ENCODE measurements at places on chromosomes 3 and 15.

DNA sequence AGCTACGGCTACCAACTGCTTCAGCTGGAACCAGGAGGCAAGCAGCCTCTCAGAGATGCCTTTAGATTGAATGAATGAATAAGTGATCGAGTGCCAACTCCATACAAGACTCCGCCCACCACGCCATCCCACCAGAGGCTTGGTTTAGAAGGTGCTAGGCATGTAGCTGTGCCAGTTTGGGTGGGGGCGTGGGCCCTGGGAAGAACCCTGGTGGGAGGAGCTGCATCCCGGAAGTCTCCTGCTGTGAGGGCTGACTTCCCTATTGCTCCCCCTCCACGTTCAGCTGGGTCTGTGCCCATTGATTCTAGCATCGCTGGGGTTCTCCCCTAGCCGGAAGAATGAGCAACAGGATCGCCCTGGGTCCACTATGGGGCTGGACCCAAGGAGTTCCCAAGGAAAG, 20.9 kb downstream of the LINGO1 start:
- no peak for DNase-seq

- peak; percentile 32 for DNase-seq
Measured at GRCh38 chr3:57557085-57557537, 1.0 kb downstream of the PDE12 start.

- no peak for DNase-seq
Measured at GRCh38 chr3:94246171-94246570, 183.3 kb downstream of the NSUN3 start.

DNA sequence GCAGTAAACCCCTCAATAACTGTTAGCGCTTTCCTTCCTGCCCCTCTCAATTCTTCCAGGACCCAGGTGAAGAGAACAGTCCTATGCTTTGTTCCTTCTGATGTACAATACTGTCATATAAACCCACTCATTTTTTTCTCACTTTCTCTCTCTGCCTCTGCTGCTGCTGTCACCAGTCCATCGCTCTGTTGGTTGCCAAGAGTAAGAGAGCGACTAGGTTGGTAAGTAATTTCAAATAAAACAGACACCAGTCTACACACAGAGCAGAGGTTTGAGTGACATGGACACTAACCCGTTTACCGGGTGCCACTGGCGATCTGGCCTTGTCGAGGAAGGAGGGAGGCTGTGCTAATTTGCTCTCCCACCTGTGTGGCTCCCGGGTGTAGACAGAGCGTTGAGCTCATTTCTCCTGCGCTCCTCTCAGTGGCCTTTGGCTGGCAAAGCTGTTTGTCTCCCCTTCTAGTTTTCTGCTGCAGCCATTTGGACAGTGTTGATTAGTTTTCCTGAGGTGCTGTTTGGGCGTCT, 215.4 kb downstream of the THSD4 start:
- no peak for DNase-seq

- DNase-seq: no peak
Measured at GRCh38 chr15:72284781-72285180, 12.4 kb upstream of the PARP6 start.

DNA sequence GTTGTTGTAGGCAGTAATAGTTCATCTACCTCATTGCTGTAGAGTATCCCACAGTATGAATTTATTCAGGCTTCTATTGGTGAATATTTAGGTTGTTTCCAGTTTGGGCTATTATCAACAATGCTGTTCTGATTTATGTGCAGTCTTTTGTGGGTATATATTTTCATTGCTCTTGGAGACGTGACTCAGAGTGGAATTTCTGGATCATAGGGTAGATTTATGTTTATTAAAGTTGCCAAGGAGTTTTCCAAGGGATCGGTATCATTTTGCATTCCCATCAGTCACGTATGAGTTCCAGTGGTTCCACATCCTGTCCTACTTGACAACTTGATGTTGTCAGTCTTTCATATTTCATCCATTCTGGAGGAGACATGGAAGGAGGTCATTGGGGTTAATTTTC, 8.4 kb upstream of the HRH1 start:
- DNase-seq: peak; percentile 28

DNA sequence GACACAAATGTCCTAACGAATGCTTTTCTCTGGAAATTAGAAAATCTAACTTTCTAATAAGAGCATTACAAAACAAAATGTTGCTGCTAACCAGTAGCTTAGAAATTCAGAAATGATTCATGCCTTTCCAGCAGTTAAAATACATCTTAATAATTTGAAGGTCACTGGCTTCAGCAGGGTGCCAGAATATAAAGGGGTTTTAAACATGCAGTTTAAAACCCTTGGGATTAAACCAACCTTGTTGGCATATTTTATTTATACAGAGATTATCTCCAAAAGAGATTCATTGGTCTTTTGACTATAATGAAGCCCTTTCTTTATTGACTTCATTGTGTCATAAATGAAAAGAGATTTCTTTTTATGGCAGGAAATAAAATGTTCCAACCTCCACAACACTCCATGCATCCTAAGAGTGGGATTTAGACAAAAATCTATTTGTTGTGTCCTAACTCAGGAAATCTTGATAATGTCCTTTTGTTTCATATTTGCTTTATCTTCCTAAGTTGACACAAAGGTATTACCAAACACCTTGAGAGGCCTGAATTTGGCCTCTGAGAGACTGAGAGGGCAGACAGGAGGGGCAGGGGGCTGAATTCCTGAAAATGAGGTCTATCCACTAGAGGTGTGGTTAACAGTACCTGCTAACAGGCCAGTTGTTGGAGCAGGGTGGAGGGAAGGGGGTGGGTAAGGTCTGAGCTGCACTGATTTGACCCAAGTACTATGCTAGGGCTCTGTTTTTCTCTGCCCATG, 124.4 kb downstream of the FEZF2 start:
- no peak for DNase-seq

GRCh38 chr3:183122257-183122932, 23.1 kb upstream of the MCCC1 start:
- peak; percentile 66 for DNase-seq

All from Caki2 (cell line).